Stimulated activated CD4-positive, alpha-beta T cell treated with anti-CD3 and anti-CD28 coated beads, TNF-alpha, amount 100 ng/mL, for 1 hour (primary cell): ENCODE measurements at places on chromosomes 7 and 10.

GRCh38 chr7:24877790-24878311 is 102.1 kb downstream of the OSBPL3 start:
- DNase-seq: no peak

- DNase-seq: no peak
These were observed 38.5 kb downstream of the FAM149B1 start for GRCh38 chr10:73206385-73206784.

GRCh38 chr7:95863-96260 is 96.5 kb upstream of the FAM20C start:
- DNase-seq: no peak

GRCh38 chr10:34811126-34811967 is 3.7 kb downstream of the PARD3 start:
- DNase-seq: no peak

- DNase-seq: no peak
These were observed 975 bp downstream of the GLCCI1 start for GRCh38 chr7:7969306-7970236.

DNA sequence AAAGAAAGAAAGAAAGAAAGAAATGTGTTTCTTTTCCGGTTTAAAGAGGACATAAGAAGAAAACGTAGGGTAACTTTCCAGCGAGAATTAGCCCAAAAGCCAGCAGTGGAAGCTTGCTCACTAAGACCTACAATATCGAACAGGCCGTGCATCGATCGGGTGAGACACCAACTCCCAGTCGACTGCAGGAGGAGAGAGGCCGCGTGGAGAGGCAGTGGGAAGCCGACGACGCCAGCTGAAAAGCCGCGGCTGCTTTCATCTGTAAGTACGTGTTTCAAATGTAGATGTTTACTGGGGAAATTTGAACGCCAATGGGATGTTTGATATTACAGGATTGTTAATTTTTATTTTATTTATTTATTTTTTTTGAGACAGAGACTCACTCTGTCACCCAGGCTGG is 28.6 kb upstream of the GIMAP8 start:
- DNase-seq: no peak

DNA sequence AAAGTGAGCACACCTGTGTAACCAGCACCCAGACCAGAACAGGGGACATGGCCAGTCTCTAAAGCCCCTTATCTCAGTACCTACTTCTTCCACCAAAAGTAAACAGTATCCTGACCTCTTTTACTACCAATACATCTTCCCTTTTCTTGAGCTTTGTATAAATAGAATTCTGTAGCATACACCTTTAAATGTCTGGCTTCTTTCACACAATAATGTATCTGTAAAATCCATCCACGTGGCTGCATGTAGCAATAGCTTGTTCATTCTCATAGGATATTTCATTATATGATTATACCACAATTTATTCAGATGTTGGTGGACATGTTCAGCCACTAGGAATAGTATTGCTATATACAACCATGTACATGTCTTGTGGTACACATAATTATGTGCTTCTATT is 40.6 kb downstream of the BTBD16 start:
- no peak for DNase-seq

GRCh38 chr10:108684431-108684830 is 1238.9 kb downstream of the XPNPEP1 start:
- DNase-seq: no peak

- DNase-seq: no peak
These were observed 20.5 kb downstream of the NOM1 start for GRCh38 chr7:156969972-156970420.

DNA sequence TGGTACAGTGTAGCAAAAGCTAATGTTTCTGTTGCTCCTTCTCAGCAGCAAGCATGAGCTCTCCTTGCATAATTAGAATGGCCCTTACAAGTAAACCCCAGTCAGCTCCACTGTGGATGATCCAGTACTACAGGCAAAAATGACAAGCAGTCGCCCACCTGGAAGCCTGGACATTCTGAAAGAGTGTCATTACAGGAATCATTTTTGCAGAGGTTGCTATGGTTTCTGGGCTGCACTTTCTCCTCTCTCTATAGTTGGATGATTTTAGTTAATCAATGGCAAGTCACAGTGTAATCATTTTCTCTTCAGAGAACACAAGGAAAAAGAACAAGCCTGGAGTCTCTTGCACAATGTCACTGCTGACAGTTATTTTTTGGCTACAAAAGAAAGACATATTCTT is 102.9 kb upstream of the MYO3A start:
- no peak for DNase-seq

DNA sequence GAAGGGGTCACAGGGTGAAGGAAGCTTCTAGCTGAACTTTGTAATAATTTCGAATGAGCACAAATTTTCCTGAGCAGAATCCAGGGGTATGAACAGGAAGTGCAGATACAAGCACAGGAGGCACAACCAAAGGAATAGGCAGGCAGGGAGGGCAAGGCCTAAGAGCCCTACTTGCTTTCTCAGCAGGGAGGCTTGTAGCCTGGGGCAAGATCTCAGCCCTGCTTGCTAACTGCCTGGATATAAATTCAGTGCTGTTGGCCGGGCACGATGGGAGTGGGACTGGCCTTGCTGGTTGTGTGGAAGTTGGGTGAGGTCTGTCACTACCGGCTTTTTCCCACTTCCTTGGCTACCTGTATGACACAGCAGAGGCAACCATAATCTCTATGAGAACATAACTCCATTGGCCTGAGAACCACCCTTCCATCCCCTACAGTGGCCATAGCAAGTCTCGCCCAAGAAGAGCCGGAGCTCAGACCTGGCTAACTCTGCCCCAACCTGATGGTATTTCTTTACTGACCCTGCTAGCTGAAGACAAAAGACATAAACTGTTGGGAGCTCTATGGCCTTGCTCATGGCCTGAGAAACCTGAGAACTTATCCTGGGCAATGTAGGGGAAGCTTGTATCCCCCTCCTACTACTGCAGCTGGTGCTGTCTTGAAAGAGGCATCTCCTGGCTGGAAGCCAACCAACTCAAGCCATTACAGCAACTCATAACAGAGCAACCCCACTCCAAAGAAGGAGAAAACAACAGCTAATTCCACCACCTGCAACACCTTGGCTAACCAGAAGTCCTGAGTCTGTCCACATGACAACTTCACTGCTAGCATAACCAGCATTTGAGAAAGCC is 27.6 kb downstream of the CLDN12 start:
- DNase-seq: no peak

DNA sequence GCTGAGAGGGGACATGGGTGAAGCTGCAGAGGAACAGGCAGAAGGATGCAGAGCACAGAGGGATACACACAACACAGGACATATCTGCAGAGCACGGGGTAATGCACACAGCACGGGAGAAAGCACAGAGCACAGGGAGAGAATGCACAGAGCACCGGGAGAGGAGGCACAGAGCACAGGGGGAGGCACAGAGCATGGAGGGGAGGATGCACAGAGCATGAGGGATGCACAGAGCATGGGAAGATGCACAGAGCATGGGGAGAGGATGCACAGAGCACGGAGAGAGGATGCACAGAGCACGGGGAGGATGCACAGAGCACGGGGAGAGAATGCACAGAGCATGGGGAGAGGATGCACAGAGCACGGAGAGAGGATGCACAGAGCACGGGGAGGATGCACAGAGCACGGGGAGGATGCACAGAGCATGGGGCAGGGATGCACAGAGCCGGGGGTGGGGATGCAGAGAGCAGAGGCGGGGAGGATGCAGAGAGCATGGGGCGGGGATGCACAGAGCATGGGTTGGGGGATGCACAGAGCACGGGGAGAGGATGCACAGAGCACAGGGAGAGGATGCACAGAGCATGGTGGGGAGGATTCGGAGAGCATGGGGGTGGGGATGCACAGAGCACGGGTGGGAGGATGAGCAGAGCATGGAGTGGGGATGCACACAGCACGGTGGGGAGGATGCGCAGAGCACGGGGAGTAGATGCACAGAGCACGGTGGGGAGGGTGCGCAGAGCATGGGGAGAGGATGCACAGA is 230.0 kb downstream of the ADAM12 start:
- no peak for DNase-seq

DNA sequence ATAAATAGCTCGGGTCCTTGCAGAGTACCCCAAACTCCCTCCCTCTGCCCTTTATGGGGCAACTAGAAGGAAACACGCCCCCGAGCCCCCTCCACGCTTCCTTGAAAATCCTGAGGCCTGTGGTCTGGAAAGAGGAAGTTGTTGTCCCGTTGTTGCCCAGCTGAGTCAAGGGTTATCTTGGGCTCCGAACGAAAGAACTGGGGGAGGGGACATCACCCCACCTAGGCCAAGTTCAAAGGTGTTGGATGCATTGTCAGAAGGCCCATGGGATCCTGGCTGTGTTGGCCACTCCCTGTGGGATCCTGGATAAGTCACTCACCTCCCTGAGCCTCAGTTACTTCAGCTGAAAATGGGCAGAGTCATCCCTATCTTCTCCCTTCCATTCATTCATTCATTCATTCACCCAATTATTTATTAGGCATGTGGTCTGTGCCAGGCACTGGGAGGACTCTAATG is at the start of gene CCL24:
TSS of gene CCL24 (minus strand) at position 26 of the 456 bp plus-strand sequence. CDS start 91 bp downstream, outside the sequence.
- no peak for DNase-seq

DNA sequence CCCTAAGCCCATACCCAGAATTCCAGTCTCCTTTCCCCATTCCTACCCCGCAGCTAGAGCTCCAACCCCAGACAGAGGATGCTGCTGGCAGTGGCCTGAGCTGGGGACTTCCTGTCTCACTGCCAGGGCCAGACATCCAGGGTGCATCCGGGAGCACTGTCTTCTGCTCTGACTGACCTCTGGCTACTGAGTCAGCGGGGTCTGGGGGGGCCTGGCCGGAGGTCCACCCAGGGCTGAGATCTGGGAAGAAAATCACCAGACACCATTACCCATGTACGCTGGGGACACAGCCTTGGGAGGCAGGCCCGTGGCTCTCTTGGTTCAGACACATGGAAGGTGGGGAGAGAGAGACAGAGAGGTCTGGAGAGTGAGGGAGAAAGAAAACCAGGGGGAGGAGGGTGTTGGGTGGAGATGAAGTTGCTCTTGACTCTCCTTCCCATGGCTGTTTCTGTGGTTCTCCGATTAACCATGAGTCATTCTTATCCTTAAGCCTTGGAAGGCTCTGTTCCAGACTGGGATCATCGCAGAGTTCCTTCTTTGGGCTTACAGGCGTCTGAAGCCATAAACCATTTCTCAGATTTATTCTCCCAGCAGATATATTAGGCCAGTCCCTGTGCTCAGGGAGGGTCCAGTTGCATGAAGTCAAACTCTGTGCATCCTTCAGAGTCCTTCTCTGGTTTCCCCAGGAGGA is 23.6 kb downstream of the TSPAN15 start:
- no peak for DNase-seq

- DNase-seq: no peak
These were observed 113.7 kb downstream of the INSYN2A start for GRCh38 chr10:127082651-127083050.
